ENCODE measurements at places on chromosomes 5 and 9. TPM values are rescaled to one million over a fixed set of nuclear protein-coding genes. Genes with fewer than 3 reads are reported as not detected.
A peak's percentile ranks its signal among the peaks of the same experiment; 100 is the strongest.

DNA sequence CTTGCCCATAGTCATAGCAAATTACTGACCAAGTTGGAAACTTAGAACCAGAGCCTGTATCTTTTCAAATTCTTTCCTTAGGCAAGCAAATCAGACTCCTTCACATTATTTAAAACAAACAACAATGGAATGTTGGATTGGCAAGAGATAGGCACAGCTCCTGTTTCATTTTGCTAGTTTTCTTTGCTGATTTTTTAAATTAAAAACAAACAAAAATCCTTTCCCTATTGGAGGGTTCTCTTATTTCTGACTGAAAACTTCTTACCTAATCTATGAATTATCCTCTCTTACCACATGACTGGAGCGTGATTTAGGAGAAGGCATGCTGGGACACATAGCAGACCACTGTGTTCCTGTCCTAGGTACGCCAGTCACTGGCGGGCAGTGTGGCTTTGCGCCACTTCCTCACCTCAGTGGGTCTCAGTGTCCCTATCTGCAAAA, 63.0 kb downstream of the TTC39B start:
- H3K4me3 ChIP-seq: peak overlapping the region; percentile 26
- peaks cover 87% of the 10 kb centered on the region for H3K4me1 ChIP-seq
- H3K36me3 ChIP-seq: peaks cover 5% of the 10 kb centered on the region
- H3K27ac ChIP-seq: peak overlapping the region; percentile 93
- no peak for DNase-seq

The IFNK gene
- total RNA-seq: not detected

- no peaks in the 10 kb centered on the region for H3K27me3 ChIP-seq
- peak overlapping the region; percentile 41 for H3K27ac ChIP-seq
- peaks cover 22% of the 10 kb centered on the region for H3K36me3 ChIP-seq
- H3K4me1 ChIP-seq: peaks cover 7% of the 10 kb centered on the region
These were observed 31.7 kb downstream of the HSDL2 start for GRCh38 chr9:112411626-112412027.

GRCh38 chr5:8062521-8062920, 193.6 kb downstream of the MTRR start:
- H3K27ac ChIP-seq: no peak overlapping the region
- H3K36me3 ChIP-seq: no peaks in the 10 kb centered on the region
- no peaks in the 10 kb centered on the region for H3K4me1 ChIP-seq
- no peak overlapping the region for H3K4me3 ChIP-seq

The NOXA1 gene
- 1.0 TPM for total RNA-seq

GRCh38 chr5:22896152-22896551, 43.0 kb upstream of the CDH12 start:
- peaks cover 2% of the 10 kb centered on the region for H3K36me3 ChIP-seq
- no peak for DNase-seq
- H3K4me1 ChIP-seq: peaks cover 24% of the 10 kb centered on the region
- no peaks in the 10 kb centered on the region for H3K27me3 ChIP-seq
- H3K4me3 ChIP-seq: no peak overlapping the region

GRCh38 chr9:127318651-127319167, 54.1 kb downstream of the GARNL3 start:
- no peak overlapping the region for H3K27ac ChIP-seq
- peaks cover 4% of the 10 kb centered on the region for H3K4me1 ChIP-seq
- peaks cover 13% of the 10 kb centered on the region for H3K36me3 ChIP-seq

The ZNF354C gene
- total RNA-seq: 6.3 TPM

The CDX1 gene
- 1.0 TPM for total RNA-seq

GRCh38 chr5:143110591-143110990, 292.9 kb downstream of the NR3C1 start:
- peak overlapping the region; percentile 12 for H3K27ac ChIP-seq
- H3K4me3 ChIP-seq: no peak overlapping the region
- H3K4me1 ChIP-seq: peaks cover 43% of the 10 kb centered on the region
- no peak for DNase-seq
- H3K27me3 ChIP-seq: no peaks in the 10 kb centered on the region

- no peak overlapping the region for H3K27ac ChIP-seq
- H3K27me3 ChIP-seq: no peaks in the 10 kb centered on the region
- peaks cover 2% of the 10 kb centered on the region for H3K36me3 ChIP-seq
- peak; percentile 46 for DNase-seq
- H3K4me1 ChIP-seq: peaks cover 5% of the 10 kb centered on the region
These were observed 7.4 kb upstream of the CARD19 start for GRCh38 chr9:93088656-93089015.

The SPATA24 gene
- total RNA-seq: 4.6 TPM

DNA sequence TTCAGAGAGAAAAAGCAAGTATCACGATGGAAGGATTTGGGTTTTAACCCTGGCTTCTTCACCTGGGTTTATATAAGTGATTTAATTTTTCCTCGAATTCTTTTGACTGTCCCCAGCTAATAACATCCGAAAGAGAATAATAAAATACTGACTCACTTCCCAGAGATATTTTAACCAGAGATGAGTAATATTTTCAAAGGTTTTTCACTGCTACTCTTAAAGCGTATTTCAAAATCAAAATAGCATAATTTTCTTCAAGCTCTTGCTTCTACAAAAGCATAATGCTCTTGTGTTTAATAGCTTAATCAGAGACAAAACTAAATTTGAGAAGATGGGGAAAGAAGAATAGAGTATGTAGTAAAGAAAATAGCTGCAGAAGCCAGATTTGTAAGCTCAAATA, 215.2 kb upstream of the PTGER4 start:
- peak overlapping the region; percentile 25 for H3K27ac ChIP-seq
- H3K36me3 ChIP-seq: peaks cover 9% of the 10 kb centered on the region
- H3K27me3 ChIP-seq: no peaks in the 10 kb centered on the region
- peaks cover 44% of the 10 kb centered on the region for H3K4me1 ChIP-seq

DNA sequence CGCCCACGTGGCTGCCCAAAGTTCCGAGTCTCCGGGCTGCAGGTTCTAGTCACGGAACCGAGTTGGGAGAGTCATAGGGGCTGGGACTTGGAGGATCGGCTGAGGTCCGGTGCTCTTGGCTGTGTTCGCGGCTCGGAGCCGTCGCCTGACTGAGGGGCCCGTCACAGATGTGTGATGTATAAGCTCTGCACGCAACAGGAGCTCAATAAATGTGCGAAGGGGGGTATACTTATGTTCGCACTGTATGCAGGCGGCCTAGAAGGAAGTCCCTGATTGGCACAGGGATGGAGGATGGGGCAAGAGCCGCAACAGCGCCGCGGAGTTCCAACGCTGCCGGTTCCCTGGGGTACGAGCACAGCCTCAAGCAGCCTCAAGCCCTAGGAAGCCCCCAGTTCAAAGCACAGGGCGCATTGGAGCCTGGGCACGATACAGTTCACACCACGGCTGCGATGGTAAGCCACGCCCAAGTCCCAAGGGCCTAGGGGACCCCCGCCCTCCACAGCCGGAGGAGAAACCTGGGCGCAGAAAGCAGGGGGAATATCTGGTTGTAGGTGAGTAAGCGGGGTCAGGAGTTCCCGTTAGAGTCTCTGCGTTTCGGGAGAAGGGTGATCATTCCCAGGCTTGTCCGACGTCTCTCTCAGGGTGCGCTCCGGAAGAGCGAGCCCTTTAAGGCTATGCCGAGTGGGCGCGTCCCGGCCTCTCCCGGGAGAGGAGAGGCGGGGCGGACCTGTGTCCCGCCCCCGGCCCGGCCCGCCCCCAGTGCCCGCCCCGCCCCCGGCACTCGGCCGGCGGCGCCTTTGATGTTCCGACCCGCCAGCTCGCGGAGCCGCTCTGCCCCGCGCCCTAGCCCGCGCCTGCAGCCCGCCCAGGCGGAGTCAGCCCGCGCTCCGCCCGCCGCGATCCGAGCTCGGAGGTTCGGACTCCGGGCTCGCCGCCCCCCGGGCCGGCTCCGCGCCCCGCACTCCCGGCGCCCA, at the start of gene TCF7:
Gene TCF7 (plus strand): TSS at position 780 of the 974 bp plus-strand sequence. CDS start 226 bp downstream, outside the sequence.
- H3K27me3 ChIP-seq: peaks cover 20% of the 10 kb centered on the region
- peaks cover 8% of the 10 kb centered on the region for H3K4me1 ChIP-seq
- no peak for DNase-seq
- H3K27ac ChIP-seq: no peak within 1 kb of the TSS

DNA sequence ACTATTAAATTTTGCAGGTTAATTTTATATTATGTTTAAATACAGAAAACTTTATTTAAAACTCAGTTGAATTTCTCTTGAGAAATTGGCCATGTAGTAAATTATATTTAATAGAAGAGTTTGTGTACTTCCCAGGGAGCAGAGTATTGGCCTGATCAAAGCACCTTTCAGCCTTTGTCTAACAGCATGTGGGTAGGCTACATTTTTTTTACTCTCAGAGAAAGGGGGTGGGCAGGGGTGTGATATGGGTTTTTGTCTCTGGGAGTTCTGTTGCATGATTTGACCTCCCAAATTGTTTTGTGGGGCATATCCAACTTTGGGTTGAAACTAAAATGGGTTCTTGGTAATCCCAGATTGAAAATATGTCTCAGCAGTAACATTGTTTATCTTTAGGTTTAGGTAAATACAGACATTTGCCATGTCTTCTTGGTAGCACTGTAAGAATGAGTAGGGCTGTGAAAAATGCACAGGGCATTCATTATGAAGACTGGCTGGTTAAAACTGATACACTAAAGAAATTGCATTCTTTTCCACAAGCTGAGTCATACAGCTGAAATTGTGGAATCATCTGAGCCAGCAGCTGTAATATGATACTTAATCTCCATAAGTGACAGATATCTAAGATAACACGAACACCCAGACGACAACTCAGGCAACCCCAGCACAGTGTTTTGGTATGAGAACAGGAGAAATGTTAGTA, 75.4 kb upstream of the CDKN2B start:
- peaks cover 40% of the 10 kb centered on the region for H3K4me1 ChIP-seq
- no peaks in the 10 kb centered on the region for H3K27me3 ChIP-seq
- H3K36me3 ChIP-seq: no peaks in the 10 kb centered on the region
- no peak overlapping the region for H3K4me3 ChIP-seq
- H3K27ac ChIP-seq: peak overlapping the region; percentile 89

DNA sequence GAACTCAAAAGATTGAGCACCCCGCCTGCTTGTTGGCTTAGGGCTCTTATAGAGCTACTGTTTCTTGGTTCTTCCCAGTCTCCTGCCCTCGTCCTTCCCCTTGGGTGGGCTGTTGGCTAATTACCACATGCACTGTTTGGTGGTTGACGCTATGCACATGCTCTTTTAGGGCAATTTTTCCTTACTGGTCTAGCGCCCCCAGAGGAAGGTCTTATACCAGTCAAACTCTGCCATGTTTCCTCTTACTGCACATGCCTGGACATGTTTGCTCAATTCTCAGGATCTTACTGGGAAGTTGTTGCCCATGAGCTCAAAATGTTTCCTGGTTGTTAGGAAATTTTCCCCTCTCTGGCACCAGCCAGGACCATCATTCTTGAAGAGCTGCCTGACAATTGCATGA, 101.9 kb downstream of the SLC28A3 start:
- peaks cover 7% of the 10 kb centered on the region for H3K27me3 ChIP-seq
- H3K4me1 ChIP-seq: no peaks in the 10 kb centered on the region
- DNase-seq: no peak
- no peak overlapping the region for H3K27ac ChIP-seq
- H3K36me3 ChIP-seq: no peaks in the 10 kb centered on the region

- H3K4me3 ChIP-seq: peak overlapping the region; percentile 55
- H3K36me3 ChIP-seq: no peaks in the 10 kb centered on the region
- peak overlapping the region; percentile 83 for H3K27ac ChIP-seq
These were observed 2.4 kb downstream of the POLR3G start for GRCh38 chr5:90477073-90477472.

The TEX53 gene
- total RNA-seq: not detected

- H3K27me3 ChIP-seq: no peaks in the 10 kb centered on the region
- no peak for DNase-seq
- peaks cover 16% of the 10 kb centered on the region for H3K4me1 ChIP-seq
- no peak overlapping the region for H3K27ac ChIP-seq
- H3K4me3 ChIP-seq: no peak overlapping the region
- H3K36me3 ChIP-seq: no peaks in the 10 kb centered on the region
These were observed 157.9 kb upstream of the RASA1 start for GRCh38 chr5:87109746-87110145.

GRCh38 chr9:94210616-94211603, 48.2 kb upstream of the ZNF169 start:
- no peak overlapping the region for H3K27ac ChIP-seq
- peaks cover 16% of the 10 kb centered on the region for H3K36me3 ChIP-seq
- H3K4me3 ChIP-seq: no peak overlapping the region
- H3K27me3 ChIP-seq: peaks cover 2% of the 10 kb centered on the region
- H3K4me1 ChIP-seq: peaks cover 15% of the 10 kb centered on the region
- no peak for DNase-seq

- H3K27me3 ChIP-seq: peaks cover 22% of the 10 kb centered on the region
- no peaks in the 10 kb centered on the region for H3K36me3 ChIP-seq
- peaks cover 3% of the 10 kb centered on the region for H3K4me1 ChIP-seq
- no peak overlapping the region for H3K4me3 ChIP-seq
These were observed 456.7 kb downstream of the ZNF608 start for GRCh38 chr5:124289641-124290311.

The SLC4A9 gene
- total RNA-seq: not detected

The RAD1 gene
- total RNA-seq: 17.1 TPM

GRCh38 chr5:151721087-151721646, 34.5 kb upstream of the SPARC start:
- H3K36me3 ChIP-seq: no peaks in the 10 kb centered on the region
- H3K4me1 ChIP-seq: peaks cover 18% of the 10 kb centered on the region
- DNase-seq: no peak
- peak overlapping the region; percentile 27 for H3K27ac ChIP-seq
- H3K4me3 ChIP-seq: no peak overlapping the region
- no peaks in the 10 kb centered on the region for H3K27me3 ChIP-seq

GRCh38 chr9:84502066-84502465, 161.5 kb upstream of the SLC28A3 start:
- no peak overlapping the region for H3K4me3 ChIP-seq
- H3K27ac ChIP-seq: no peak overlapping the region
- H3K27me3 ChIP-seq: no peaks in the 10 kb centered on the region
- H3K36me3 ChIP-seq: no peaks in the 10 kb centered on the region
- H3K4me1 ChIP-seq: no peaks in the 10 kb centered on the region

DNA sequence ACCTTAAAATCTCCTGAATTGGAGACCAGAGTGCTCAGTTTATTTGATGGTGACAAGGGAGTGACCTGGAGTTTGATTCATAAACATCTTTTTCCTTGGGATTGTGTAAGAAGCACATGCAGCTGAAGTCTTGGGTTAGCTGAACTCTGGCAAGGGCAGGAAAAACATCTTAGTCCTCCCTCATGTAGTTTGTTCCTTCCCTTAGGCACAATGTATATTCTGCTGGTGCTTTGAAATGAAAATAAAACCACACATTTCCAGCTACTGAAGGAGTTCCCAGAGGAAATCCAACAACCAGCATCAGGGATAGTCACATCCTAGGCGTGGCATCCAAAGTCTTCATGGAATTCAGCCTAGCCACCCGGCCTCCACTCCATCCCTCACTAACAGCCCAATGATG, 95.2 kb upstream of the PAPPA start:
- no peak overlapping the region for H3K4me3 ChIP-seq
- no peak for DNase-seq
- H3K27ac ChIP-seq: peak overlapping the region; percentile 63
- peaks cover 22% of the 10 kb centered on the region for H3K4me1 ChIP-seq
- no peaks in the 10 kb centered on the region for H3K27me3 ChIP-seq

DNA sequence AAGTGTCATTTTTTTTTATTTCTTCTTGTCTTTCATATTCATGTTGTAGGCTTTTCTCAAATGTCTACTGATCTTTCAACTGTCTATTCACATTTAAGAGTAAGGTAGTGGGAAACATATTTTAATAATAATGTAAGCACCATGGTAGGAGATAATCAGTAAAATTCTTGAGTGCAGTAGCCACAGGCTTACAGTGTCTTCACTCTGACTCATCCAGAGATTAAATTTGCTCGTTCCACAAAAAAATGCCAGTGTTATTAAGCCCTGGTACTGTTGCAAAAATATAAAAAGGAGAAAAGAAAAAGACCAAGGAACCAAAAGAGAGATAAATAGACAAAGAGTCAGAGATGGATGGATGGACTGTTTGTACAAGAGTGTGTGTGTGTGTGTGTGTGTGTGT, 43.0 kb downstream of the PARP8 start:
- peak overlapping the region; percentile 52 for H3K27ac ChIP-seq
- no peak overlapping the region for H3K4me3 ChIP-seq
- DNase-seq: no peak
- H3K27me3 ChIP-seq: no peaks in the 10 kb centered on the region

The ELOVL7 gene
- total RNA-seq: 0.47 TPM

Data from osteocyte (in vitro differentiated cells).